ENCODE measurements at places on chromosomes 6 and 20.

- DNase-seq, result no peak
These were observed 411.8 kb downstream of the SYNE1 start for GRCh38 chr6:152225241-152225934.

- no peak for DNase-seq
These were observed 63.4 kb downstream of the RPP40 start for GRCh38 chr6:4940416-4940815.

- DNase-seq, result no peak
These were observed 99.1 kb upstream of the KCNK16 start for GRCh38 chr6:39421383-39422225.

- DNase-seq, result no peak
These were observed 317.6 kb upstream of the FERMT1 start for GRCh38 chr20:6440443-6440799.

DNA sequence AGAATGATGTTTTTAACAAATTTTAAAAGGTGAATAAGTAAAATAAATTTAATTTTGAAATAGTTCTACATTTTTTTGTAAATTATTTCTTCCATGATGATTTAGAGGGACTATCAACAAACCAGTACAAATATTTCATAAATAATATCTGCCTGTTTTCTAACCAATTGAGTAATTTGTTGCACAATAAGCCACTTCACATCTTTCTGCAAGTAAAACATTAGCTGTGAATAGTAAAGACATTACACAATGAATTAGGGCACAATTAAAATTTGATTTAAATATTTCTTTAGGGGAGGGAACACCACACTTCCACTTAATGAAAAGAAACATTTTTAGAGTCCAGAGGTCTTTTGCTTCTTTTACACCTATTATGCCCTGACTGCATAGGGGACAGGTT is 118.4 kb upstream of the PTPRK start:
- no peak for DNase-seq

DNA sequence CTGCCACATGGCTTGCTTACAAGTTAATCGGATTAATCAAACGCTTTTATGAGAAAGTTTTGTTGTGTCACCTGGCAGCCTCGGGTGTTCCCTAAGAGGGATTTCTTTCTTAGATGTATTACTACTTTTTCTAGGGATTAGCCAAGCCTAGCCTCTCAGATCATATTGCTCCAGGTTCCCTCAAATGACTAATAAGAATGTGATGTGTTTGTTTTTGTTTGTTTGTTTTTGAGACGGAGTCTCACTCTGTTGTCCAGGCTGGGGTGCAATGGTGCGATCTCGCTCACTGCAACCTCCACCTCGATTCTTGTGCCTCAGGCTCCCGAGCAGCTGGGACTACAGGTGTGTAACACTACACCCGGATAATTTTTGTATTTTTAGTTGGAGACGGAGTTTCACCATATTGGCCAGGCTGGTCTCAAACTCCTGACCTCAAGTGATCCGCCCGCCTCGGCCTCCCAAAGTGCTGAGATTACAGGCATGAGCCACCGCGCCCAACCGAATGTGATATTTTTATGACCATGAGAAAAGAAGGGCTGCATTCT is 977 bp downstream of the HMGN4 start:
- DNase-seq, result no peak

DNA sequence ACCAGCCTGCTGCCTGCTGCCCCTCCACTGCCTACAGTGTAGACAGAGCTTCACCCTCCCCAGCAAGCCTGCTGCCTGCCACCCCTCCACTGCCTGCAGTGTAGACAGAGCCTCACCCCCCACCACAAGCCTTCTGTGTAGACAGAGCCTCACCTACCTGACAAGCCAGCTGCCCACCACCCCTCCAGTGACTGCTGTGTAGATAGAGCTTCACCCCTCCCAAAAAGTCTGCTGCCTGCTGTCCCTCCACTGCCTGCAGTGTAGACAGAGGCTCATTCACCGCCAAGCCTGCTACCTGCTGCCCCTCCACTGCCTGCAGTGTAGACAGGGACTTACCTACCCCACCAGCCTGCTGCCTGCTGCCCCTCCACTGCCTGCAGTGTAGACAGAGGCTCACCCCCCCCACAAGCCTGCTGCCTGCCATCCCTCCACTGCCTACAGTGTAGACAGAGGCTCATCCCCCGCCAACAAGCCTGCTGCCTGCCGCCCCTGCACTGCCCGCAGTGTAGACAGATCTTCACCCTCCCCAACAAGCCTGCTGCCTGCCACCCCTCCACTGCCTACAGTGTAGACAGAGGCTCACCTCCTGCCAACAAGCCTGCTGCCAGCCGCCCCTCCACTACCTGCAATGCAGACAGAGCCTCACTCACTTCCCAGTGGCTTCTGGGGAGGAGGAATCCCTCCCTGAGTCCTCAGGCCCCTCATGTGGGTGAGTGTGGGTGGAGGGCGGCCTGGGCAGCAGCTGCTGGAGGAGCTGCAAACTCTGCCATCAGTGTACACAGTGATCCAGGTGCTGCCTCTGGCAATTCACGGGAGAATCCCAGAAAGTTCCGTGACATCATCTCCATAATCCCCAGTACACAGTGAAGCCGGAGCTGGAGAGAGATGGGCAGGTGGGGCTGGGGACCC is 140.9 kb downstream of the DLL1 start:
- no peak for DNase-seq

- no peak for DNase-seq
These were observed 144.5 kb upstream of the MCHR2 start for GRCh38 chr6:100138346-100139022.

DNA sequence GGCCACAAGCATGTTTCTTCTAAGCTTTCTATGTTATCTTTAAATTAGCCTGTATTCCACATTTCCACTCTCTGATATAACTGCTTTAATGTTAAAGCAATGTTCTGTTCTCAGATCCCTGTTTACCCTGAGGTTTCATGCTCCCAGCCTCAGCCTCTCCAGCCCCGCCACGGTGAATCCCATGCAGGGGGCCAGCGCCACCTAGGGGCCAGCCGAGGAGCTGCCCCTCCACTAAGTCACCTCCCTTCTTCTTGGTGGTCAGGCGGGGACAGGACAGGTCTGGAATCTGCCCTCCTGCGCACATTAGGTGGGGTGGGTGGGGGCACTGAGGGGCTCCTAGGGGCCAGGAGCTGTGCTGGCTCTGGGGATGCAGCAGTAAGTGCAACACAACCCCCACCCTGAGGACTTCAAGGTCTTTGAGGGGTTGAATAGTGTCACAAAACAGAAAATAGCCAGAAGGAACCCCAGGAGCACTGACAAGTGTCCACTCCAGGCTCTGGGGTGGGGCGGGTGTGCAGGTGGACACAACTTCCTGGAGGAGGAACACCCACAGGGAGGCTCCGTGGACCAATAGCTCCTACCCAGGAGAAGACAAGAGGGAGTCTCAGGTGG is 61.6 kb downstream of the RAB44 start:
- peak; percentile 84 for DNase-seq

DNA sequence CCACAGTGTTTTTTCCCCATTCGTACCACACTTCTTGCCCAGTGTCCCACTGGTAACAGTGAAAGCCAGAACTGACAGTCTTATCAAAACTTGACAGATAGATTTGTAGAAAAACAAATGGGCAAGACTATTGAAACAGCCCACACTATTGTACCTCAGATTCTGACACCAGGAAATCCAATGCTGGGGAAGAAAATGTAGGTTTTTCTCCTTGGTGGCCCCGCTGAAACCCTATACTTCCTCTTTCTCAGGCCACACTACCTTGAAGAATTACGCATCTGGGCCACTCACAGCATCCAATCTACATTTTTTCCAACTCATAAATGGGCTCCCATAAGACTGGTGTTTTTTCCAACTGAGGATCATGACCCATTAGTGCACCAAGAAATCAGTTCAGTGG is 90.9 kb upstream of the HDDC2 start:
- DNase-seq, result no peak

DNA sequence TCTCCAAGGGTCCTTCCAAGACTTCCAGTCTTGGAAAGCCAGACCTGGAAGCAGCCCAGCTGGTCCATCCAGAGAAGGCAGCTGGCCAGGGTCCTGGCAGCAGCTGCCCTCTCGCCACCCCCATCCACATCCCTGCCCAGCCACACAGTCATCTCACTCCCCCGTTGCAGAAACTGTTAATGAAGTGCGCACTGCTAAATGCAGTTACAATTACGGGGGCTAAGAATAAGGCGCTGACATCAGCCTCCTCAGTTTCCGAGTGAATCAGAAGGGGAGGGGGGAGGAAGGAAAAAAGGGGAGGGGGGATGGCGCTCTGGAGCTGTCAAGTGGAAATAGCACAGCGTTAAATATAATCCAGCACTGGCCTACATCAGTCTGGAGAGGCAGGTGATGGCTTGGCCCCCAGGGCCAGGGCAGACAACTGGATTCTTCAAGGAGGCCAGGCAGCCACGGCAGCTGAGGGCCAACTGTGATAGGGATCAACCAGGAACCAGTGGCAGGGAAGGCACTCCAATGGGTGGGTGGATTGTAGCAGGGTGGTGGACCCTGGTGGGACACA is 6.9 kb downstream of the RIMS4 start:
- DNase-seq, result no peak

GRCh38 chr6:77455271-77455670 is 8.0 kb downstream of the HTR1B start:
- DNase-seq, result no peak

- no peak for DNase-seq
These were observed 46.8 kb upstream of the INSM1 start for GRCh38 chr20:20321134-20321533.

- peak; percentile 28 for DNase-seq
These were observed 197.7 kb downstream of the FAXC start for GRCh38 chr6:99151634-99152346.

DNA sequence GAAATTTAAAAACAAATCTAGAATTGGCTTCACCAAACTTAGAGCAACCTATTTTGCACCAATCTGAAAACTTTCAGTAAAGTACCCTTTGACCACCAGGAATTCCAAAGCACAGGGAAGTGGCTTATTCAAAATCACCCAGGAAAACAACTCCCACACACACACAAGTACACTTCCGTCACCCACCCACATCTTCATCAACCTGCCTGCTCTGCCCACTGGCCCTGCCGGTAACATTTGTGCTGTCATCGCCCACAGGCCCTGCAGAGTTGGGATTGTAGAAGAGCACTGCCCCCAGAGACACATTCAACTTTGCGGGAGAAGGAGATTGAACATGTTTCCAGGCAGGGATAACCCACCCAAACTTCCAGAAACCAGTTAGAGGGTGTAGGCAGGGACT is 19.3 kb upstream of the SCML4 start:
- DNase-seq, result peak; percentile 40

- DNase-seq, result no peak
These were observed 152.6 kb upstream of the EXOC2 start for GRCh38 chr6:845566-845965.

- DNase-seq, result no peak
These were observed 97.9 kb downstream of the LRRC1 start for GRCh38 chr6:53892707-53893106.

GRCh38 chr6:168157272-168158212 is 78.5 kb upstream of the FRMD1 start:
- DNase-seq, result no peak

DNA sequence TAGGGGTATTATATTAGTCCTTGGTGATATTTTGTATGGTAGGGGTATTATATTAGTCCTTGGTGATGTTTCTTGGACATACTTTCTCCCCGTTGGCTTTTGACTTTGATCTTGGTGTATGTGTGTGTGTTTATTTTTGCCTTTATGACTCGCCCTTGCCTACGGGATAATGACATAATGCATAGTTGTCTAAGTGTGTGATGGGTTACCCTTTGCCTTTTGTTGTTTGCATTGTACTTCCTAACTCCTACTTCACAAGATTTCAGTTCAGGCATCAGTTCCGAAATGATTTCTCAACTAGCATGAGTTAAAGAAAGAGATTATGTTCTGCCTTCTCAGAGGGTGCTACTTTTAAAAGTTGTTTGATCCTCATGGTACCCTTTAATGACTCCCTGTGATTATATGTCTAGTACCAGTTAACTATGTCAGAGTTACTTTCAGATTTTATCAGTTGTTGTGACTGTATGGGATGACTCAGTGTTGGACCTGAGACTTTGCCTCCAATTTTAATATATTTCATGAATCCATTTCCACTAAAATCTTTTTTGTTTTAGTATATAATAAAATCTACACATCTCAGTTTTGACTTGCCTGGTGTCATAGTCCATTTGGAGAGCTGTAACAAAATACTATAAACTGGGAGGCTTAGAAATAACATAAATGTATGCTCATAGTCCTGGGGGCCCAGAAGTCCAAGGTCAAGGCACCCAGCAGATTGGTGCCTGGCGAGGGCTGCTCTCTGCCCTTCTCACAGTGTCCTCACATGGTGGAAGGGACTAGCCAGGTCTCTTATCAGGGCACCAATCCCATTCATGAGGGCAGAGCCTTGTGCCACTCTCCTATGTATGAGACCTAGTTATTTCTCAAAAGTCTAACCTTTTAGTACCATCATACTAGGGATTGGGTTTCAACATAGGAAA is 34.1 kb downstream of the CDYL start:
- DNase-seq, result no peak

GRCh38 chr6:26122402-26122792 is 35.2 kb downstream of the HFE start:
- no peak for DNase-seq

DNA sequence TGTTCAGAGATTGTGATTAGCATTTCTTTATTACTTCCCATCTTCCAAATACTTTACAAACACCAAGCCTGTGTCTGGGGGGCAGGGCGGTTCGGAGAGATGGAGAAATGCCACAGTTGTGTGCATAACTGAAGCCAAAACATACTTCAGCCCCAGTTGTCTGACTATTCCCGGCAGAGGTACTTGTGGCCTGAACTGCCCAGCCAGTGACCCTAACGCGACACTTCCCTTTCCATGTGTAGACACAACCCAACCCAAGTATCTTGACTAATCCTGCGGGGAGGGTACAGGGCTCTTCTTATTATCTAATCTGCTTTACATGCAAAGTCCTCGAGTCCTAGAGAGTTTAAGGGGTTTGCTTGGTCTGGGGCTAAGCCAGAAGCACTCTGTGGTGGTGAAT is 46.2 kb downstream of the ISM1 start:
- no peak for DNase-seq

- DNase-seq, result no peak
These were observed 28.6 kb upstream of the OGFRL1 start for GRCh38 chr6:71259888-71260604.

- no peak for DNase-seq
These were observed 733.0 kb downstream of the GRIK2 start for GRCh38 chr6:102126488-102126887.

GRCh38 chr6:73691512-73691911 is 4.5 kb upstream of the CD109 start:
- no peak for DNase-seq

GRCh38 chr6:32967151-32968091 is 973 bp upstream of the BRD2 start:
- peak; percentile 28 for DNase-seq

DNA sequence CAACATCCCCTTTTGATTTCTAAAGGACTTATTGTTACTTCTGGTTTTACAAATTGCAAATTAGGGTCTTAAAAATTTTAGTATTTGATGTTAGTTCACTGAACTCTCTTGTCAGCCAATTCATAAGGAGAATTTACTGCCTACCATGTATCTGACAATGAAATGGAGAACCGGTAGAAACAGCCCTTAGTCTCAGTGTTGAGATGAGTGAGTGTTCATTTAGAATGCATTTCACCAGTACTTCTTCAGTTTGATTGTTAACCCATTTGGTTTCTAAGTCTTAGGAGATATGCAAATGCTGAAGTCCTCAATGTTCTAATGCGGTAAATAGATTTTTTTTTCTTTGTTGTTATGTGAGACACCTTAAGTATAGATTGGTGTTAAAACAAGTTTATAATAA is 616.3 kb upstream of the FLRT3 start:
- DNase-seq, result no peak
